ENCODE measurements at places on chromosomes 6 and 20.

DNA sequence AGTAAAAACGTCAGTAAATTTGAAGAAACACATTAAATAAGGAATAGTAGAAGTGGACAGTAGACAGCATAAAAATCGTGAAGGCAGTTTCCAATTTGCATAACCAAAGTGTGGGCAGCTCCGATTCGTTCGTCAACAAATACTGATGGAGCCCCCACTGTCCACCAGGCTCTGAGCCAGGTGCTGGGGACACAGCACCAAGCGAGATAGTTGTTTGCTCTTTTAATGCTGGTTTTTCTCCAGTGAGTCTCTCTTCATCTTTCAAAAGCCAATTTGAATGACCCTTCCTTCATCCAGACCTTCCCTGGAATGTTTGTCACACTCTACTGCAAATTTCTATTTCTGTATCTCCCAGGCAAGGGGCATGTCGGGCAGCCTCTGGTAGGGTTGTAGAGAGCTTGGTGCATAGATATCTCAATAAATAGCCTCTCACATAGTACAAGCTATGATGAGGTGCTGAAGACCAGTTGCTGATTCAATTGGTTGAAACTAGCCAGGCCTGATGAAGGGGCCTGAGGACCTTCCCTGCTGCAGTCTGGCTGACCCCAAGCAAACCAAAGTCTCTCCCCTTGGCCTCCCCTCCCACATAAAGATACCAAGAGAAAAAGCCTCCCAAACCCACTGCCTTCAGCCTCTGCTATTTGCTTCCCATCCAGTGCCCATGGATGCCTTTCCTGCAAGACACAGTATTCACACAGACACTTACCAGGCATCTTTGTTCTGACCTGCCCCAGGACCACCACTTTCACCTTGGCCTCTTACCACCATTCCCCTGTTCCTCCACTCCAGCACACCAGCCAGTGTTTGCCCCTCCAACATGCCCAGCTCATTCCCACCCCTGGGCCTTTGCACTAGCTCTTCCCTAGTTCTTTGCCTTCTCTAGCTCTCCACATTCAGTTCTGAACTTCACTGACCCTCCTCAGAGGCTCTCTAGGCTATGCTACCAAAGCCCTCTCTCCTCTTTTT lies 125.2 kb downstream of the CEBPB start:
- DNase-seq: no peak

DNA sequence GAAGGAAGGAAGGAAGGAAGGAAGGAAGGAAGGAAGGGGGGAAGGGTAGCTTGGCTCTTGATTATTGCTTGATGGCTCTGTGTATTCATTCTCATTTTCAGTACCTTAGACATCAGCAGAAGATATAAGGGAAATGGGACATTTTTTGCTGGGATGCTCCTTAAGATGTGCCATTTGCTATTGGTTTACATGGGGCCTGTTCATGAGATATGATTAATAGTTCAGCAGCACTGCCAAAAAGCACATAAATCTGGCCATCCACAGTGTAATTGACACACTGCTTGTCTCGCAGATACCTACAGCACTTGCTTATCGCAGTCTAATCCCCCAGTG lies 137.5 kb upstream of the JARID2 start:
- no peak for DNase-seq

GRCh38 chr6:168384045-168385036 lies 56.6 kb upstream of the SMOC2 start:
- no peak for DNase-seq

DNA sequence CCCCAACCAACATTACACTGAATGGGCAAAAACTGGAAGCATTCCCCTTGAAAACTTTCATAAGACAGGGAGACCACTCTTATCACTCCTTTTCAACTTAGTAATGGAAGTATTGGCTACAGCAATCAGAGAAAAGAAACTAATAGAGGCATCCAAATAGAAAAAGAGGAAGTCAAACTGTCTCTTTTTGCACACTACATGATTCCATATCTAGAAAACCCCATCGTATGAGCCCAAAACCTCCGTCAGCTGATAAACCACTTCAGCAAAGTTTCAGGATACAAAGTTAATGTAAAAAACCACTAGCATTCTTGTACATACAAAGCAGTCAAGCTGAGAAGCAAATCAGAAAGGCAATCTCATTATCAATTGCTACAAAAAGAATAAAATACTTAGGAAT lies 580.4 kb upstream of the PTCHD4 start:
- DNase-seq: no peak

DNA sequence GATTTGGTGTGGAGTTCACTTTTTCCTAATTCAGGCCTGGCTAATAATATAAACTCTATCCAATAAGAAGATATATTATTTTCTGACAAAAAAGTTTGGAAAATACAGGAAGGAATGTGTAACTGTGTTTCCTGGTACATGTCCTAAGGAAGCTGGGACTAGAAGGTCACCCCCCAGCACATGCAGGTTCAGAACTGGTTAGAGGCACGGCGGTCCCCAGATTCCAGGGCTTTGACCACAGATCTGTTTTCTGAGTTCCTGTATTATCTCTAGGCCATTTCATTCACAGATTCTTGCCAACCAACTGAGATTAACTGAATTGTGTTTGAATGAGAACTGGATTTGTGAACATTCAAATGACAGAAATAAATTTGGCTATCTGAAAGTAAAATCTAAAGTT lies 94.5 kb downstream of the TULP4 start:
- DNase-seq: no peak

DNA sequence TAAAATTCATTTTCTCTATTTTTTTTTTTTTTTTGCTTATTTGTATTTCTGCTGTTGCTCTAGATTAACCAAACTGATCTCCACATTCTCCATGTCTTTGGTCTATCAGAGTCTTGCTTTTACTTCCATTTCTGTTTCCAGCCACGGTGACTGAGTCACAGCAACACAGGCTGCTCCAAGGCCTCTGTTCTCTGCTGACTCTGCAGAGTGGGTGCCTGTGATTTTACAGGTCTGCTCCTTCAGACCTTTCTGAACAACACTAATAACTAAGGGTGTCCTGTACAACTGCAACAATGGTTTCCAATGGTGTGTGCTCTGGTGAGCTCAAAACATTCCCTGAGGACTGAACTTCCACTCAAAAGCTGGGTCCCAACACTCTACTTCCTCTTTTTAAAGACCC lies 102.3 kb upstream of the BMP2 start:
- DNase-seq: no peak

DNA sequence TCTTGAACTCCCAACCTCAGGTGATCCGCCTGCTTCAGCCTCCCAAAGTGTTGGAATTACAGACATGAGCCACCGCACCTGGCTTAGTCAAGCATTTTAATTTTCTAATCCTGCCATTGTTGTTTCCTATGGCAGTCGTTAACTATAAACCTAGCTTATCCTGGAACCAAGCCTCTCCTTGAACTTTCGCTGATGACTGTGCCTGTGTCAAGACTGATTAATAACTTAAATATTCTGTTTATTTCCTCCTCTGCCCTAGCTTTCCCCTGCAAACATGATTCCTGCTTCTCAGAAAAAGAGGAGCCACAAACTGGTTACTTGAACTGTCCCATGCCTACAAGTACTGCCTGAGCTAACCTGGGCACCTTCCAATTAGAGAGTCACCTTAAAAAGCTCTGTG lies 1.5 kb downstream of the VNN1 start:
- no peak for DNase-seq

- no peak for DNase-seq
Measured at GRCh38 chr6:27814665-27815424, 97.4 kb downstream of the OR2B2 start.

- no peak for DNase-seq
Measured at GRCh38 chr6:33082702-33083101, 6.9 kb downstream of the HLA-DPB1 start.

DNA sequence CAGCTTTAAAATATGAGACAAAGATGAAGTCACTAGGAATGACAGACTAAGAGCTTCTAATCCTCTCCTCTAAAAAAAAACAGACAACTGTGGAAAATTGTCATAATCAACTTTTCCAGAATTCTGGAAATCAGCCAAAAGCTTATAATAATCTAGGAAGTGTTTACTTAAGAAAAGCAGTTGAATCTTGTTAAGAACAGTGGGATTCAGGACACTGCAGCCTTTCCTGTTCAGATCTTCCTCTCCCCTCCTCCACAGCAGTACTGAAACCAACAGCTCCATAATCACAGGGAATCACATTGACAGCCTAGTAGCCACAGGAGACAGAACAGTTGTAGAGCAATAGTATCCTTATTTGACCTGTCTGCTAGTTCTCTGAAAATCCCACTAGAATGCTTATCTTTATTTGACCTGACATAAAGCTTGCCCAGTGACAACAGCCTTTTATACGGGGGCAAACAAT lies 41.6 kb downstream of the IBTK start:
- DNase-seq: no peak

GRCh38 chr6:90175627-90176538 lies 120.8 kb downstream of the BACH2 start:
- DNase-seq: no peak

GRCh38 chr6:55069132-55069781 lies 105.1 kb upstream of the HCRTR2 start:
- no peak for DNase-seq

GRCh38 chr6:70651326-70651905 lies 16.3 kb upstream of the SMAP1 start:
- no peak for DNase-seq

DNA sequence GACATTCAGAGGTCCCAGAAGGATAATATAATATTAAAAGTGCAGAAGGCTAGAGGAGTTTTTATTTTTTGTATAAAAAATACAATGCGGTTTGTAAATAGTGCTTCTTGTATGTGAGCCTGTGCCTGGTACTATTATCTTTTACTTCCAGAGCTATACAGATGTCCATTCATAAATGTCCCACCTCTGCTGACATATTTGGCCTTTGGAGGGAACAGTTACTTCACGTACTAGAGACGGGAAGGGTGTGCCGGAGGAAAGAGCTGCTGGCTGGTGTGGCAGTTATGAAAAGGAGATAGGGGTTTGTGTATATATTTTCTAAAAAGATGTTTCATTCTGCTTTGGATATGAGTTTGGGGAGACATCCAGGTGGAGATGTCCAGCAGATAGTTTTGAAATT lies 8.8 kb downstream of the CD109 start:
- DNase-seq: no peak
